ENCODE measurements at places on chromosomes 7 and 10.

- DNase-seq = no peak
Observed at GRCh38 chr7:151132461-151133205, 34.9 kb downstream of the GBX1 start.

GRCh38 chr7:91425149-91425548 is 160.9 kb downstream of the FZD1 start:
- DNase-seq = no peak

DNA sequence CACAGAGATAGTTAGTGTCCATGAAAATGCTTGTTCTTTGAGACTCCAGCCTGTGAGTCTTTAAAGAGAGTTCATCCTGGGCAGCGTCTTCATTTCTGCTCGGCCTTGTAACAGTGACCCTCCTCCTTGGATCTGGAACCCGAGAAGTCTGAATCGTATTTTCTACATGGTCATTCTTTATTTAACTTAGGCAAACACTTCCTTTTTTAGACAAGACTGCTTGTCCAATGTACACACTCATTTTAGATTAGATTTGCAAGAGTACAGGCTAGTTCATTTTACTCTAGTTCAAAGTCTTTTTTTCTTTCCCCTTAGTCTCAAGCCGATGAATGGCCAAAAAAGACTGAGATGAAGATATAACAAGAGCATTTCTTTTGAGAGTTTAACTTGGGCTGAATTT is 133.5 kb downstream of the CHN2 start:
- DNase-seq = no peak

DNA sequence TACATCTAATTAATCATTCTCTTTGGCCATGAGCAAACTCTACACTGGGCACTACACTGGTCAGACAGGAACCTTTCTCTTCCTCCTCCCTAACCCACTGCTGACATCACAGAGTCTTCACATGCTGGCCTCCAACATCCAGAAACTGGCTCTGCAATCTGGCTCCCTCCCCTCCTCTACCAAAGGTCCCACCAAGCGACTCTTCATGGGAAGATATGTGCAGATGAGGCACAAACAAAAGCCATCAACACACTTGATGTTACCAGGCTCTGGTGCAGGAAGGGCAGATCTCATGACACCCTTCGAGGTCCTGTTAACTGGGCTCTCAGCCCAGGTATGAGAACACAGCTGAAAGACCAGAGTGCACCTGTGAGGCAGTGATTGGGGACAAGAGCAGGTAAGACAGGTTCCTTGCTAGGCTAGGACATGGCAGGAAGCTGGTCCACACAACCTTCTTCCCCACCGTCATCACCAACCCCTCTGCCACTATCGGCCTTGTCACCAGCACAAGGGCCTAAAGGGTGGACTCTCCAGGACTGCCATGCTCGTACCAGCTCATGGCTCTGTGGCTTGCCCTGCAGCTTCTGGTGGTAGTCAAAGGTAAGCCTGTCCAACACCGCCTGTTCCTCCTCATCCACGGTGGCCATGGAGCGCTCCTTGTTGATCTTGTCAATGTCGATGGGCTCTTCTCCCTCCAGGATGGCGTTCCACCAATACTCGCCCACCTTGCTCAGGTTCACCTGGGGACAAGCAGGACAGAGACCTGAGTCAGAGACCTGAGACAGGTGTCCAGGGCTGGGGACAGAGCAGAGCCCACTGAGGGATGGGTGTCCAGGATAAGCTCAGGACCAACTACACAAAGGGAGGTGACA is 66.6 kb upstream of the CAMK2B start:
- no peak for DNase-seq

DNA sequence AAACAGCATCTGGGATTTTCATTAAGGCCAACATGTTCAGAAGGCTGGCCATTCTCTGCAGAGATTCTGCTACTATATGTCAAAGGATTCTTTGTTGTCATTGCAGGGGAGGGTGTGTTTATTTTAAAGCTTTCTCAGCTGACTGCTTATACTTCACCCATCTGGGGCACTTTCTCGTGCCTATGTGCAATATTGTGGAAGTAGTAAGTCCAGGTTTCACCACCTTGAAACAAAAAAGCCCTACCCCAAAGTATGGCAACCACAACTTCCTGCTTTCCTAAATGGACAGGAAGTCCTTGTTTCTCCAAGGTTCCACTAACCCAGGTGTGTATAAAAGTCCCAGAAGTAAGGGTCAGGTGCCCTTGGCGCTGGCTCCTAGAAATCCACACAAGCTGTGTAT is 58.7 kb upstream of the COL1A2 start:
- no peak for DNase-seq

DNA sequence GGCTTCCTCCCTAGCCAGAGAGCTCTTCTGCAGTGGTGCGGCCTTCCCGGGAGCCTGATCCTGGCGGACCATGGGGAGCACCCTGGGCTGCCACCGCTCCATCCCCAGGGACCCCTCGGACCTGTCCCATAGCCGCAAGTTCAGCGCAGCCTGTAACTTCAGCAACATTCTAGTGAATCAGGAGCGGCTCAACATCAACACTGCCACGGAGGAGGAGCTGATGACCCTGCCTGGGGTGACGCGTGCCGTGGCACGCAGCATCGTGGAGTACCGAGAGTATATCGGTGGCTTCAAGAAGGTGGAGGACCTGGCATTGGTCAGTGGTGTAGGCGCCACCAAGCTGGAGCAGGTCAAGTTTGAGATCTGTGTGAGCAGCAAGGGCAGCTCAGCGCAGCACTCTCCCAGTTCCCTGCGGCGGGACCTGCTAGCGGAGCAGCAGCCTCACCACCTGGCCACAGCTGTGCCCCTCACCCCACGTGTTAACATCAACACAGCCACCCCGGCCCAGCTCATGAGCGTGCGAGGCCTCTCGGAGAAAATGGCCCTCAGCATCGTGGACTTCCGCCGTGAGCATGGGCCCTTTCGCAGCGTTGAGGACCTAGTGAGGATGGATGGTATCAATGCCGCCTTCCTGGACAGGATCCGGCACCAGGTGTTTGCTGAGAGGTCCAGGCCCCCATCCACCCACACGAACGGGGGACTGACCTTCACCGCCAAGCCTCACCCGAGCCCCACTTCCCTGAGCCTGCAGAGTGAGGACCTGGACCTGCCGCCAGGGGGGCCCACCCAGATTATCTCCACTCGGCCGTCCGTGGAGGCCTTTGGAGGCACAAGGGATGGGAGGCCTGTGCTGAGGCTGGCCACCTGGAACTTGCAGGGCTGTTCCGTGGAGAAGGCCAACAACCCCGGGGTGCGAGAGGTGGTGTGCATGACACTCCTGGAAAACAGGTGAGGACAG is 1.5 kb downstream of the EEPD1 start:
- no peak for DNase-seq

- DNase-seq = no peak
Observed at GRCh38 chr10:53690524-53691240, 918.1 kb upstream of the MBL2 start.

Measured in CD4-positive, alpha-beta T cell treated with Interleukin-15 for 1 hour (primary cell).